ENCODE measurements at places on chromosomes 5 and 9. TPM values are rescaled to one million over a fixed set of nuclear protein-coding genes. Genes with fewer than 3 reads are reported as not detected.

The C5orf58 gene
- total RNA-seq, result not detected

- DNase-seq, result peak; percentile 86
Measured at GRCh38 chr9:127897193-127897692, 2.2 kb downstream of the ST6GALNAC6 start.

DNA sequence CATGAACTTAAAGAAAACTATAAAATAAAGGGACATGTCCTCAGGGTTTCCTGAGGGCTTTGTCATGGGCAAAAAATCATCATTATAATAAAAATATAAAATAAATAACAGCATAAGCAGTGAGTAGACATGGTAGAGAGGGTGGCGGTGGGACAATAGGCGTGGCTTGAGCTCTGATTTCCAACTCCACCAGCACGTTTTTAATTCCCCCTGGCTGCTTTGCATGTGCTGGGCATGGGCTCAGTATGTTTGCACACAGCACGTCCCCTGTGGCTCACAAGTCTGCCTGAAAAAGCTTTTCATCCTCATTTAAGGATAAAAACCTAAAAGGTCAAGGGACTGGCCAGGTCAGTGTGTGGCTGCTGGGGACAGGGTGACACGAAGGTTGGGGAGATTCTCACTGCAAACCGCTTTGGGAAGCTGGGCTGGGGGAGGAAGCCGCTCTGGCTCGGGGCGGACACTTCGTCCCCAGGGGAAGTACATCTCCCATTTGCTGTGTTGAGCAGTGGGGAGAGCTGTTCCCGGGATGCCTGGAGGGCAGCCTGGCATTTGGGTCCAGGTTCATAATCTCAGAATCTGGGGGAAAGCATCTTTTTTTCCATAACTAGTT lies 32.6 kb downstream of the NKX2-5 start:
- DNase-seq, result no peak

The SH3PXD2B gene
- total RNA-seq, result 20.7 TPM

- DNase-seq, result peak; percentile 83
Measured at GRCh38 chr9:110886832-110887231, 151.4 kb downstream of the LPAR1 start.

DNA sequence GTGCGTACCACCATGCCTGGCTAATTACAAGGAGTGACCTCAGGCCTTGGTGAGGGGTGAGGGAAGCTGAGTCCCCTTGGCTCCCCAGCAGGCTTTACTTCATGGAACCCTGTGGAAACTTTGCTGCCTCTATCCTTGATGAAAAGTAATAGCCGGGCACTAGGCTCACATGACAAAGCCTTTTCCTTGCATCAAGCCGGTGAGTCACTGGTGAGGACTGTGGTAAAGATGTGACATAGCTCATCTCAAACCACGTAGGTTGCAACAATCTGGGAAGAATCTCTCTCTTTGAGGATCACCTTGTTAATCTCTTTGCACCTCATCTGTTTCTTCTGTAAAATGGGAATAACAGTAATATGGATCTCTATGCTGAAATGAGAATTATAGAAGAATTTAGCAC lies 116.3 kb upstream of the SLC25A48 start:
- peak; percentile 80 for DNase-seq

GRCh38 chr5:10726179-10726912 lies 34.7 kb downstream of the DAP start:
- DNase-seq, result no peak

The ORM1 gene
- not detected for total RNA-seq

The ADAMTS12 gene
- 10.1 TPM for total RNA-seq

- peak; percentile 66 for DNase-seq
Measured at GRCh38 chr9:84169240-84169639, 171.3 kb downstream of the SLC28A3 start.

GRCh38 chr5:887947-888637 lies 4.5 kb downstream of the BRD9 start:
- no peak for DNase-seq

DNA sequence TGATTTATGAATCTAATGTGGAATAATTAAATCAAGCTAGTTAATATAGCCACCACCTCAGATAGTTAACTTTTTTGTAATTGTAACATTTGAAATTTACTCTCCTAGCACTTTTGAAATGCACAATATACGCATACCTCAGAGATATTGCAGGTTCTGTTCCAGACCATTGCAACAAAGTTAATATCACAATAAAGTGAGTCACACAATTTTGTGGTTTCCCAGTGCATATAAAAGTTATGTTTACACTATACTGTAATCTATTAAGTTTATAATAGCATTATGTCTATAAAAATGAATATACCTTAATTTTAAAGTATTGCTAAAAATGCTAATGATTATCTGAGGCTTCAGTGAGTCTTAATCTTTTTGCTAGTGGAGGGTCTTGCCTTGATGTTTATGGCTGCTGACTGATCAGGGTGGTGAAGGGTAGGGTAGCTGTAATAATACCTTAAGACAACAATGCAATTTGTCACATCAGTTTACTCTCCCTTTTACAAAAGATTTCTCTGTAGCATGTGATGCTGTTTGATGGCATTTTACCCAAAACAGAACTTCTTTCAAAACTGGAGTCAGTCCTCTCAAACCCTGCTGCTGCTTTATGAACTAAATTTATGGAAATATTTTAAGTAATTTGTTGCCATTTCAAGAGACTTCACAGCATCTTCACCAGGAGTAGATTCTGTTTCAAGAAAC lies 235.1 kb upstream of the ADAMTSL1 start:
- peak; percentile 78 for DNase-seq

DNA sequence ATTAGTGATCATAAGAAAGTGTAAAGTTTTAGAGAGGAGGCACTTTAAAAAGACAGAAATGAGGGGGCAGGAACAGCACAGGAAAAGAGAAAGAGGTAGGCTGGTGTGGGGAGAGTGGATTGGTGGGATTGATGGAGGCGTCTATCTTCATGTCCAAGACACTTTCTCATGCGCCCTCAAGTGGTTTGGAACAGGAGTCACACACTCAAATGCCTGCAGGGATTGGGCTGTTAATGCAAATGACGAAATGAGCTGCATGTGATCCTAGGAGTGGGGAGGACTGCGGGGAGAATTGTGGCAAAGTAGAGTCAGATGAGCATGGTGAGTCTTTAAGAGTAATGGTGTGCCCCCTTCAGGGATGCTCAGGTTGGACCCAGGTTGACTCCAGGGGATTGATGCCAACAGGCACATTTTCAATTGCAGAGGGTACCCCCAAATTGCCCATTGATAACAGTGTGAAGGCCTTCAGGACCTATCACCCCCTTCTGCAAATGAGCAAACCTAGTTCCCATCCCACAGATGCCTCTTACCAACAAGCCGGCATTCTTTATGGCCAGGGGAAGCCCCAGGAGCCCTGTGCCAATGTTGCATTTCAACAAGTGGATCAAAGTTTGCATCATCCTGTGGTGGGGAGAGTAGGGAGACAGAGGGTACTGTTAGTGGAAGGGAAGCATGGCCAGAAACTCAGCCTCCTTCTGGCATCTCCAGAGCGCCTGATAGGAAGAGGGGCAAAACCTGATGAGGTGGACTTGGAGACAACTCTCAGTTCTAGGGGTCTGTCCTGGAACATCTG lies 5.3 kb downstream of the SLC36A3 start:
- peak; percentile 84 for DNase-seq

The CD72 gene
- total RNA-seq, result 3.9 TPM

The TSSK1B gene
- total RNA-seq, result not detected

DNA sequence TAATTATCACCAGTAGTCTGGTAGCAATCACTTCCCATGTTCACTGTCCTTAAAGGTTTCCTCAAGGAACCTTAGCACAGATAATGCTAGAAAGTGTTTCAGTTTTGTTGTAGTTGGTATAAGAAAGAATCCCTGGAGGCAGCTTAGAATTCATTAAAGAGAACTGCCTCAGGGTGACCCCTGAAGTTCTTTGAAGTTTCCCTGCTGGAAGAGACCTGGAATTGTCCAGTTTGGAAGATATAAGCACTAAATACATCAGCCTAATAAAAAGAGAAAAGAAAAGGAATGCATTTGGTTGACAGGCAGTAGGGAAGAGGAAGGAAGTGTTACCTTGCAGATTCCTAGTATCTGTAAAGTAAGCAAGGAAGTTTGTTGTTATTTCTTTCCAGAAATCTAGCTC lies 999.6 kb upstream of the DMAC1 start:
- DNase-seq, result no peak

- DNase-seq, result no peak
Measured at GRCh38 chr9:80504601-80505230, 933.0 kb downstream of the TLE4 start.

- peak; percentile 9 for DNase-seq
Measured at GRCh38 chr5:143010351-143010750, 240.2 kb downstream of the ARHGAP26 start.

The AMBP gene
- total RNA-seq, result not detected

DNA sequence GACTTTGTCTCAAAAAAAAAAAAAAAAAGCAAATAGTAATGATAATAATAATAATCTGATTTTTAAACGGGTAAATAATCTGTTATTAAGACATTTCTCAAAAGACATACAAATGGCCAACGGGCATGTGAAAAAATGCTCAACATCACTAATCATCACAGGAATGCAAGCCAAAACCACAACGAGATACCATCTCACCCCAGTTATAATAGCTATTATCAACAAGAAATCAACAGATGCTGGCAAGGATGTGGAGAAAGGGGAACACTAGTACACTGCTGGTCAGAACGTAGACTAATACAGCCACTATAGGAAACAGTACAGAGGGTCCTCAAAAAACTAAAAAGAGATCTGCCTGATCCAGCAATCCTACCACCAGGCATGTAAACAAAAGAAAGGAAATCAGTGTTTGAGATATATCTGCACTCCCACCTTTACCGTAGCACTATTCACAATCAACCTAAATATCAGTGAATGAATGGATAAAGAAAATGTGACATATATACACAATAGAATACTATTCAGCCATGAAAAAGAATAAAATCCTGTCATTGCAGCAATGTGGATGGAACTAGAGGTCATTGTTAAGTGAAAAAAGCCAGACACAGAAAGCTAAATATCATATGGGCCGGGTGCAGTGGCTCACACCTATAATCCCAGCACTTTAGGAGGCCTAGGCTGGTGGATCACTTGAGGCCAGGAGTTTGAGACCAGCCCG lies 24.9 kb downstream of the VAV2 start:
- DNase-seq, result no peak

The SPINK6 gene
- not detected for total RNA-seq

DNA sequence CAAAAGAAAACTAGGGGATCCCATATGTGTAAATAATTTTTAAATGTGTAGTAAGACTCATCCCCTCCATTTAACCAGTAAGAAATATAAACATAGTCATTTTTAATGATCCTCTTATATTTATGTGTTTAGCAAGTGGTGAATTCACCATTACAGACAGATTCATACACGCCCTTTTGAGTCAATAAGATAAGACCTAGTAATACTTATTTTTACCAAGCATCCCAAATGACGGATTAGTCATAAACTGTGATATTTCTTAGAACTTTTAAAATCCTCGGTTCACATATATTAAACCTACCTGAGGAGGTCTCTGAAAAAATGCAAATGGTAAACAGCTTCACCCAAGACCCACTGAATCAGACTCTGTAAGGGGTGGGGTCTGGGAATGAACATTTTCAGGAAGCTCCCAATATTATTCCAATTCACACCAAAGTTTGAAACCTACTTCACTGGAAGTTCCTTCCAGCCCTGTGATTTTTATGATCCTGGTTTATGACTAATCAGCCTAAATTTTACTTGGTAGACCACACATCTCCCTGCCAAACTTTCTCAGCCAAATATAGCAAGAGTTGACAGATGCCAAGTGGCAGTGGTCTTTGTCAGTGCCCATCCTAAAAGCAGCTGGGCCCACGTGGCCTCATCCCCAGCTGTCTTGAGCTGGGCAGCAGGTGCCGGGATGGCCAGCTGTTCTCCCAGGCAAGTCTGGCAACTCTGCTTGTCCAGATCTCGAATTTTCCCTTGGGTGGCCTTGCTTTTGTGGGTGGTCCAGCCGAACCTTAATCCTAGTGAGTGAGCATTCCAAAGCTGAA lies 559.0 kb upstream of the RGMB start:
- DNase-seq, result peak; percentile 38

Data from GM23248 (cell line).